Lower leg skin (tissue), 4 donors: ENCODE measurements at places on chromosomes 5 and 9.

DNA sequence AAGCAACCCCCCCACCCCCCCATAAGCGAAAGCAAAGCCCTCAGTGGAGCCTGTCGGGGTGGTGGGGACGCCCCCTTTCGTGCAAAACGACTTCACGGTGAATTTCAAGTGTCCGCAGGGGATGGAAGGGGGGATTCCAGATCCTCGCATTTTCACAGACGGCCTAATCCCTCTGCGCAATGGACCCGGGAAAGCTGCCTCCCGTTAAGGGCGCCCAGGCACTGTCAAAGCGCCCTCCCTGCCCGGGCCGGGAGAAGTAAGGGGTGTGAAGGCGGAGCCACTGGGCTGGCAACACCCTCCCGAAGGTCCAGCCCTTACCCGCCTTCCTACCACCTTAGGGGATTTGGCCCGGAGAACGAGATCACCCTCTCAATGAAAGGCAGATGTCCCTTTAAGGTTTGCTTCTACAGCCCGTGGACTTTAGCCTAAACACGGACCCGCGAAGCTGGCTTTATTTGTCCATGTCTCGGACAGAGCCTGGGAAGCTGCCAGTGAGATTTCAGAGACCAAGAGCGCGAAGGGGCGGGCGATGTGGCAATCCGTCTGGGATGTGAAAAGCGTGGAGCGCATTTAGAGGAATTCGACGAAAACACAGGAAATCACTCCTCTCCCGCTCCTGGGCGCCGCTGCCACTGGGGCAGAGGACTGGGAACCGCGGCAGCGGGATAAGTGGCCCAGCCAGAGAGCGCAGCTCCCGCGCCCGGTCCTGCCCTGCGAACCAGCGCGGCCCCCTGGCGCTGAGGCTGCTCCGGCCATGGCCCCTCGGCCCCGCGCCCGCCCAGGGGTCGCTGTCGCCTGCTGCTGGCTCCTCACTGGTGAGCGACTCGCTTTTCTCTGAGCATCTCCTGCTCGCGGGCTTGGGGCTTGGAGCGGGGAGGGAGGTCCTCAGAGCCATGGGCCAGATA, at the start of the genes ITGA1 and PELO:
Gene ITGA1, plus strand, starts transcription at position 317 of the 905 bp plus-strand sequence. Its CDS starts 438 bp downstream, at position 755.
Gene PELO, plus strand, starts transcription at position 317 of the 905 bp plus-strand sequence. CDS start 12,479 bp downstream, outside the sequence.
- DNase-seq = peak; percentile 95

DNA sequence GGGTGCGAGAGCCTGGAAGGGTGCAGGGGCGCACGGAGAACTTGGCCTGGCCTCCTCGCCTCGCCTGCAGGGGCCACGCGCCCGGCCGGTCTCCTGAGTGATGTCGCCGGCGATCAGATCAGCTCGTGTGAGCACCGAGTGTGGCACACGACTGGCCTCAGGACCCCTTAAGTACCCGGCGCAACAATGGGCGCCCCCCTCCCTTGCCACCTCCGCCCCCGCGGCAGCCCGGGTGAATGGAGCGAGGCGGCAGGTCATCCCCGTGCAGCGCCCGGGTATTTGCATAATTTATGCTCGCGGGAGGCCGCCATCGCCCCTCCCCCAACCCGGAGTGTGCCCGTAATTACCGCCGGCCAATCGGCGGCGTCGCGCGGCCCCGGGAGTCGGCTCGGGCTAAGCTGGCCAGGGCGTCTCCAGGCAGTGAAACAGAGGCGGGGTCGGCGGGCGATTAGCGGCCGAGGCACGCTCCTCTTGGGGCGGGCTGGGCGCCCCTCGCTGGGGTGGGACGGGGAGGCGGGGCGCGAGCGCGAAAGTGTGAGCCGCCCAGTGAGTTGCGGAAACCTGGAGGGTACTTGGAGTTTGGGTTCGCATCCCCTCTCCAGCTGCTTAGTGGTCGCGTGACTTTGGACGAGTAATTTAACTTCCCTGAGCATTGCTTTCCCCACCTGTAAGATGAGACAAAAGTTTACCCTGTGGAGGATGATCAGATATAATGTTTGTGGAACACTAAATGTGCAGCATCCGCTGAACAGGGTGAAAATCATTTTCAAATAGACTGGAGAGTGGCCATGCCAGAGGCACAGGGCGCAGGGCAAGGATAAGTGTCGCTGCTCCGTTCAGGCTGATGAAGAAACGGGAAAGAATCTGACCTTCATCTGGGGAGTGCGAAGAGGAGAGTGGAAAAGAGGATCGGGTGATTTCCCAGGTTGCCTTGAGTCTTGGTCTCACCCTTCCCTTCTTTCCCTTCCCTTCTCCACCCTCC, at the start of gene NEUROG1:
Gene NEUROG1, minus strand, starts transcription at position 145 of the 982 bp plus-strand sequence. CDS start 274 bp downstream, outside the sequence.
- no peak for DNase-seq

DNA sequence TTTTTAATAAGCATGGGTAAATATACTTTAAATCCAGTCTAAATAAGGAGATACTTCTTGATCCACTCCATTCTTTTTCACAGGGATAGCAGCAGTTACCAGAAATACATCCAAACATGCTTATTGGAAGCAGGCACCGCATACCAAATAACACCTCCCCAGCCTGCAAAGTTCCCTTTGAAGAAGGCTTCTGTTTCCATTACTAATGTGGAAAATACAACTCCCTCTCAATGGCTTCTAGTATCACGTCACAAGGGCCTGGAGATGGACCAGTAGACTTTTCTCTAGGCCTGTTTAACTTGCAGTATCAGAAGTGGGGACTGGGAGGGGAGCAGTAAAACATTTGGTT, 20.8 kb downstream of the TMEM245 start:
- no peak for DNase-seq

- no peak for DNase-seq
Measured at GRCh38 chr5:119389288-119390030, 33.6 kb downstream of the TNFAIP8 start.

DNA sequence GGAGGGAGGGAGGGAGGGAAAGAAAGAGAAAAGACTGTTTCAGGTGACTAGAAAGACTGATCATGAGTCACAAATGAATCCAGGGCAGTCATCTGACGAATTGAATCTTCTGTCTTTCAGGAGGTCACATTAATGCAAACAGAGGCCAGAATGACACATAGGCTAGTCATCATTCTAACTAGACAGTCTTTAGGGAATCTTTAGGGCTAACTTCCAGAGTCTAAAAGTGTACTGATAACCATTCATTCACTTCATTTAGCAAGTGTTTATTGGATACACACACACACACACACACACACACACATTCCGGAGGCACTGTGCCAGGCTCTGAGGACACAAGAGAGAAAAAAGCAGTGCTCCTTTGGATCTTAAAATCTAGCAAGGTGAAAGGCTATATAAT, 156.7 kb downstream of the EBF1 start:
- DNase-seq = no peak

DNA sequence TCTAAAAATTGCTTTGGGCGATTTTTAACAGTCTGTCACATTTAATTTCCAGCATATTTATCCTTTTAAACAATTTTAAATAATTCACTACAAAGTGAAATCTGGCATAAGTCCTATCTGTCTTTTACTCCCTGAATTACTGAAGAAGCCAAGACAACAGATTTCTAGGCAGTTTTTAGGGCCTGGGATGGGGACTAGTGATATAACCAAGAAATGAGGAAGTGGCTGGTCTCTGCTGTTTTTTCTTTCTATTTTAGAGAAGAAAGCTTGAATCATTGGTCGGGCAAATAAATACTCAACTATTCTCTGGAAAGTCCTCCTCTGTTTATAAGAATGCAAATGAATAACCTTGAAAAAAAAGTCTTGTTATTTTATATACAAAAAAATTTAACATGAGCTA, 79.7 kb upstream of the SSBP2 start:
- DNase-seq = no peak

- no peak for DNase-seq
Measured at GRCh38 chr9:35856206-35856605, 14.0 kb downstream of the OR13J1 start.

- no peak for DNase-seq
Measured at GRCh38 chr5:71573591-71573990, 13.5 kb upstream of the MCCC2 start.

DNA sequence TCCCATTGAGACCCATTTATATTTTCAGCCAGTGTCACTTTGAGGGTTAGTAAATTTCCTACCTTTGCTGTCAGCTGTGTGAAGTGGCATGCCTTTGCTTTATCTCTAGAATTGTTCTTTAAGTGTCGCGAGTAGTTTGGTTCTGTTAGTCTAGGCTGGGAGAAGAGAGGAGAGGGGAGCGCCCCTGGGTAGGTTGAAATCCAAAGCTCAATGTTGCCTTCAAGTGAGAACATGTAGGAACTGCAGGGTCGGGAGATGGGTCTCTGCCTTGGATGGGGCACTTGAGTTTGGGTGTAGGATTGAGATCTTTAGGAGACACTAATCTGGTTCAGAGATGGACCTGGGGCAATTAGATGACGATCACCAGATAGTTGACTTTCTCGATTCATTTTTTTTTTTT, 46.3 kb downstream of the STC2 start:
- DNase-seq = no peak

DNA sequence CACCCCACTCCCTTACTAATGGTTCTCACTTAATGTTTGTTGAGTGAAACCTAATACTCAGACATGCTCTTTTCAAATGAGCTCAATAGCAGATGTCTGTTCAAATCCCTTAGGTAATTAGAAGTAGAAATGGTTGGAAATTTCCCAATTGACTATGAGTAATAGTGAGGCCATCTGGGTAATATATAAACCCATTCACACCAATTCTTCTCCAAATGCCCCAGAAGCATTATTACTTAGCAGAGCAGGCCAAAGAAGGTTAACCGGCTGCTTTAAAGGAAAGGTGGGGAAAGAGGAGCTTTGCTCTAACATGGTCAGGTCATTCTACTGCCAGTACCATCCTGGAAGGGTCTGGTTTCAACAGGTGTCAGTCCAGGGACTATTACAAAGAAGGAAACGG, 119.5 kb upstream of the MTAP start:
- no peak for DNase-seq

DNA sequence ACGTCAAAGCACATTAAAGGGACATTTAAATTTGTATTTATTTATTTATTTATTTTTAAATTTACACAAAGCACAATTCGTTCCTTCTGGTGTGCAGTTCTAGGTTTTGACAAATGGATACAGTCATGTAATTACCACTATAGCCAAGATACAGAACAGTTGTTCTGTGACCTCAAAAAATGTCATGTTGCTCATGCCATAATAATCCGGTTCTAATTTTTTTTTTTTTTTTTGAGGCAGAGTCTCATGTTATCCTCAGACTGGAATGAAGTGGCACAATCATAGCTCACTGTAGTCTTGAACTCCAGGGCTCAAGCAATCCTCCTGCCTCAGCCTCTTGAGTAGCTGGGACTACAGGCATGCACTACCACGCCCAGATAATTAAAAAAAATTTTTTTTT, 7.8 kb downstream of the IGFBPL1 start:
- DNase-seq = no peak

GRCh38 chr5:3092211-3092610, 340.7 kb upstream of the IRX2 start:
- no peak for DNase-seq

GRCh38 chr5:128572051-128572929, 34.2 kb upstream of the FBN2 start:
- no peak for DNase-seq

GRCh38 chr9:125440411-125440810, 178.8 kb downstream of the GAPVD1 start:
- no peak for DNase-seq

- DNase-seq = no peak
Measured at GRCh38 chr5:174729075-174729680, 4.8 kb downstream of the MSX2 start.

DNA sequence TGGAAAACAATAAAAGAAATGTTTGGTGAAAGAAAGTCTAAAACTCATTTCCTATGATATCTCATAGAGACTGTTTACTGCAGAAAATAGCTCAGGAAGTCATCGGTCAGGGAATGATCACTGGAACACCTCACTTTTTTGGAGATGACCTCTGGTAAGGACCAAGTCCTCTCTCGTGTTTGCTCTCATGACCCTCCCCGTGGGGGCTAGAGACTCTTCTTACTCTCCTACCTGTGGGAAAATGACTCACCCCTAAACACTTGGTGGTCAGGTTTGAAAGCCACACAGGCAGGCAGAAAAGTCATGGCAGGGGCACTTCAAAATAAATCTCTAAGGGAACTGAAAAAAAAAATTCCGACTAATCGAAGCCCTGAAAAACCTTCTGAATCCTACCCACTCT, 48.2 kb downstream of the FAM240B start:
- DNase-seq = no peak

DNA sequence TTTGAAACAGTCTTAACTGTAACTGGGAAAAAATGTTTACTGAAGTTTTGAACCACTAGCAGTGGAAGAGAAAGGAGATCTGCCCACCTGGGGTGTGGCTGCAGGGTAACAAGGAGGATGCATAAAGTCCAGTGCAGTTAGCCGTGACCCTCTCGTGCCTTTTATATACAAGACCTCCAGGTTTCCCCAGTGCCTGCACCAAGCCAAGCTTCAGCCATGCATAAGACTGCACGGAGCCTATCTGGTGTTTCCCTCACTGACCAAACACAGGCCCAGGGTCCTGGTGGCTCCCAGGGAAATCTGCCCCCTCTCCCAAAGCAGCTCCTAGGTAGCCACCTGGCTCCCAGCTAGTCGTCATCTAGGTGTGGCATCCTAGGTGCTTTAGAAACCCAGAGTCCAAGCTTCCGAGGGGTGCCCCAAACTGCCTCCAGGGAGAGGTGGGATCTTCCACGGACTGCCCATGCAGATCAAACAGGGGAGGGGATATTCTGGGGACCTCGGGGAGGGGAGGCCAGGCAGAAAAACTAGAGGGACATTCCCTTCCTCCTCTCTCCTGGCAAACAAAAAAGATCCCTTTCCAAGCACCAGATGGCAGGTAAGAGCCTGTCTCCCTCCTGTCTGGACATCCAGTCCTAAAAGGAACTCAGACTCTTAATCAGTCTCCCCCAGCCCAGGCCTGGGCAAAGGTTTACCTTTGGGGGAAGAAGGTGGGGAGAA, 2.7 kb downstream of the SHB start:
- no peak for DNase-seq

DNA sequence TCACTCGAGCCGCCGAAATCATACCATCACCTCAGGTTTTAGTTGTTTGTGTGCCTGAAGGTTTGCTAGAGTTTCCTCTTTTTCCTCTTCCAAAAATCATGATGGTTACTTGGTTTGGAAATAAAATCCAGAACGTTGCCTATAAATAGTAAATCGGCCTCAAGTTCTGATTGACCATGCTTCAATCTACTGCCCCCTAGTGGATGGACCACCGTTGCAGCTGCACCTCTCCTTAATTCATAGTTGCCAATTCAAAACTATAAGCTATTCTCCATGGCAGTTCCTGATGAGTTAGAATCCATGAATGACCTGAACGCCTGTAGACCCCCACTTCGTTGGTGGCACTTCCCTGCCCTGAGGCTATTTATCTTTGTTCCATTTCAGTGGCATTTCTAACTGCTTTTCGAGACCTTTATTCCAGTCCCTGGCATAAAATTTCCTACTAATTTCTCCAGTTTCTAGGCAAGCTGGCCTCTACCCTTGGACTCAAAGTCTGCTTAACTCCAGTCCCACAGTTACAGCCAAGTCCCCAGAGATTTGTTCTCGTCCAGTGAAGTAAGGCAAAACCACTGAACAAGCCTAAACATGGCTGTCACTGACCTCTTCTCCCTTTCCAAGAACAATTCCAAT, 422.6 kb downstream of the EFNA5 start:
- DNase-seq = peak; percentile 88

DNA sequence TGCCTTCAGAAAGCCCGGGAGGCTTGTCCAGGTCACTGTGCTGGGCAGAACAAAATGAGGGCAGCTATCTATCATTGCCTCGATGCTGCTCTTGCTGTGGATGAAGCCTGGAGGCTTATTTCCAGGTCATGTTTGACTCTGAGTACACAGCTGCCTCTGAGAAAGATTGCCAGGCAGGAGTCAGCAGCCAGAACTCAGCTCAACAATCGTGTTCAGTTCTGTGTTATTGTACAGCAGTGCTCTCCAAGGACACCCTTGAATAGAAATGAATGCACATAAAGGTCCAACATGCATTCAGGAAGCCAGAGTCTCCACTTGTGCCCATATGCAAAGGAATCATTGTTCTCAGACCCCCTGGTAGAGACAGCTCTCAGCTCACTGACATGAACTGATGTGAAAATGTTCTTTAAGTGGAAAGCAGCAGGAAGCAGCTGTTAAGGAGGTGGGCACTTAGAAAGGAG, 61.7 kb upstream of the ZFR start:
- peak; percentile 78 for DNase-seq
